HFF-Myc (cell line): ENCODE measurements at places on chromosomes 1 and 21.

DNA sequence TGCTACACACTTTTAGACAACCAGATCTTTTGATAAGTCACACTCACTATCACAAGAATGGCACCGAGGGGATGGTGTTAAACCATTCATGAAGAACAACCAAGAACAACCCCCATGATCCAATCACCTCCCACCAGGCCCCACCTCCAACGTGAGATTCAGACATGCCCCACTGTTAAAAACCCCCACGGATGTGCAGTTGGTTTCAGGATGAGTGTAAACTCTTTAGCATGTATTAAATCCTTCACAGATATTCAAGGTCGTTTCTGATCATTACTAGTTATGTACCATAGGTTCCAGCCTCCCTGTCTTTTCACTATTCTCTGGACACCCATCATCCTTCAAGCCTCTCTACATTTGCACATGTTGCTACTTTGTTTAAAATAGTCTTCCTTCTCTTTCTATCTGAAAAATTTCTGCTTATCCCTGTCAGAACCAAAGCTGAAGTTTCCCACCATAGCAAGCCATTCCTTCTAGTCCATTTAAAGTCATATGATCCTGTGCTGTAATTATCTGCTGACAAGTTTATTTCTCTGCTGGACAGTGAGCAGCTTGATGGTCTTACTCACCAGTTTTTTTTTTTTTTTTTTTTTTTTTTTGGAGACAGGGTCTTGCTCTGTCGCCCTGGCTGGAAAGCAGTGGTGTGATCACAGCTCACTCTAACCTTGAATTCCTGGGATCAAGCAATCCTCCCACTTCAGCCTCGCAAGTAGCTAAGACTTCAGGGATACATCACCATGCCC, 36.8 kb downstream of the MAP10 start:
- DNase-seq = no peak

DNA sequence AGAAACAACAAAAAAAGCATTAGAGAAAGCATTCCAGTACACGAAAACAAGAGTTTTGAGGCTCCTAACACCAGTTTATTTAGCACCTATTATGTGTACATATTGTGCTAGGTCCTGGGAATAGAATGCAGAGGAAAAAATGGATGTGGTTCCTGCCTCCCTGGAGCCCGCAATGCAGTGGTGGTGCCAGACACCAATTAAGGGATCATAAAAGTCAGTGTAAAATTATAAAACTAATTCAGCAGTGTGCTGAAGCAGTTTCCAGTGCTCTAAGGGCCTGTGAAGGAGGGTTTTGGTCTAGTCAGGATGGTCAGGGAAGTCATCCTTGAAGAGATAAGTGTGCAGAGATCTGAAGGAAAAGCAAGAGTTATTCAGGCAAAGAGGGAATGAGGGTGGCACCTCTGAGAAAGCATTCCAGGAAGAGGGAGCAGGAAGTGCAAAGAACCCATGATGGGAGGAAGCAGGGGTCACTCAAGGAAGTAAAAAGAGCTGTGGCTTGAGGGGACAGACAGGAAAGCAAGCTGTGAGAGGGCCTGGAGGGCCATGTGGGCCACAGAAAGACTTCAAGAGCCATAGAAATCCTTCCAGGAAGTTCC, 65.2 kb upstream of the IFNLR1 start:
- DNase-seq = no peak

GRCh38 chr1:102821707-102822106, 286.6 kb downstream of the COL11A1 start:
- DNase-seq = no peak

GRCh38 chr1:31949862-31950261, 11.7 kb upstream of the PTP4A2 start:
- DNase-seq = no peak

GRCh38 chr1:81172483-81172882, 628.3 kb upstream of the ADGRL2 start:
- no peak for DNase-seq

GRCh38 chr1:227532019-227532619, 31.2 kb upstream of the ZNF678 start:
- no peak for DNase-seq

DNA sequence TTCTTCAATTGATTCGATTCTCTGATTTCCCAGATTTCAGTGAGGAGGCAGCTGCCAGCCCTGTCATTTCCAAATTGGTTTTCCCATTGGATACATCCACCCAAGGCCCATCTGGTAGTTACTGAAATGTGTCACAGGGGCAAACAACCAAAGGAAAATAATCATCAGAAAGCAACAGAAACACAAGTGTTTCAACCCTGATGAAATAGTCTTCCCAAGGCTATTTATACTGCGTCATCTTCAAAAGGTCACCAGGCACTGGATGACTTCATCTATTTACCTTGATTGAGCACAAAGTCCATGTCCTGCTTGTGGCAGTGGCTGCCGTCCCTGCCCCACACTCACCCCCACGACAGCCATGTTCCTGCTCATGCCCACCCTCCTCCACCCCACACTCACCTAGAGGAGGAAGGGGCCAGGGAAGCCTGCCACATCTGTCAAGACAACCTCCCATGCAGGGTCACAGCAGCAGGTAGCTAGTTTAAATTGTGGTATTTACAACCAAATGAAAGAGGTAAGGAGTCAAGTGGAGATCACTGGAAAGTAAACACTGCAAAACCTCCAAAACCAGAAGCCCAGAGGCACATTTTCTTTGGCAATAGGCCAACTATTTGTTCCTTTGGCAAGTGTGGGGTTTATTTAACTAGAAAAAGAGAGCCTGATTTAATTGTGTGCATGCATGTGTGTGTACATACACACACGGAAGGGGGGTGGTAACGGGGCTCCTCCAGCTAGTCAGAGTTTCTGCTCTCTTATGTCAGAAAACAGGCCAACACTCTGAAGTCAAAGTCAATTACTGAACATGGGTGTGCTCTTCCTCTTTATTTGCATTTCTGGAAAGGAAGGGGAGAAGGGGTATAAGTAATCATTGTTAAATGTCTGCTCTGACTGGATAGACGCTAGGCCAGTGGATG, 49.5 kb upstream of the RAB4A start:
- no peak for DNase-seq
